ENCODE measurements at places on chromosomes 5 and 9.

DNA sequence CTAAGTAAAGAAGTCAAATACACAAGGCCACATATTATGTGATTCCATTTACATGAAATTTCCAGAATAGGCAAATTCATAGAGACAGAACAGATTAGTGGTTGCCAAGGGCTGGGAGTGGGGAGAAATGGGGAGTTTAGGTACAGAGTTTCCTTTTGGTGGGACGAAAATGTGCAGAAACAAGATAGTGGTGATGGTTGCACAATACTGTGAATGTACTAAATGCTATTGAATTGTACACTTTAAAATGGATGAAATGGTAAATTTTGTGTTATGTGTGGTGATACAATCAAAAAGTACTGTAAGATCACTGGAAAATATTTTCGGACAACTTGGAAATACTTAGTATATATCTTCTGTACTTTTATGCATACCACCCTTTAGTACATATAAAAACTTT is 15.0 kb downstream of the ECM2 start:
- DNase-seq, result no peak

GRCh38 chr5:96924016-96924443 is 11.8 kb upstream of the LNPEP start:
- DNase-seq, result no peak

GRCh38 chr5:17235731-17236330 is 18.4 kb downstream of the BASP1 start:
- no peak for DNase-seq

DNA sequence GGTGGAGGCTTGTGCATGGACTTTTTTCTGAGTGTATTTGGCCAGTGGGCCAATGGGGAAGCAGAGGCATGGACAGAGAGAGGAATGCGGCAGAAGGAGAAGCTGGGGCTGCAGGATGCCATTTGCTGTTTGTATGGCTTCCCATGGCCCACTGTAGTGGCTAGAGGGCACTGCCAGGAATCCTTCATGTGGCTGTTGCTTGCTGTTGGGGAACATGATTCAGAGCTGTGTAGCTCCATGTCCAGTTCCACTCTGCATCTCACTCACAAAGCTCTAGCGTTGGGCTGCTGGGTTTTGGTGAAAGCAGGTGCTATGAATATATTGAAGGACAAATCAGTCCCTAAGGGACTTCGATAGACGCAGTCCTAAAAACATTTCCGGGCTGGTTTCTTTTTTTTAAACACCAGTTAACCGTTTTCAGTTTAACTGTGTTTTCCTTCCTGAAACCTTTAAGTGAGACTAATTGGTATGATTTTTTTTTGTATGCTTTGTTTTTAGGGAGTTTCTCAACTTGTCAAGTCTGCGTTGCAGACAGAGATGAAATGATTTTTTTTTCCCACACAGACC is 51.3 kb downstream of the SLC22A5 start:
- no peak for DNase-seq

DNA sequence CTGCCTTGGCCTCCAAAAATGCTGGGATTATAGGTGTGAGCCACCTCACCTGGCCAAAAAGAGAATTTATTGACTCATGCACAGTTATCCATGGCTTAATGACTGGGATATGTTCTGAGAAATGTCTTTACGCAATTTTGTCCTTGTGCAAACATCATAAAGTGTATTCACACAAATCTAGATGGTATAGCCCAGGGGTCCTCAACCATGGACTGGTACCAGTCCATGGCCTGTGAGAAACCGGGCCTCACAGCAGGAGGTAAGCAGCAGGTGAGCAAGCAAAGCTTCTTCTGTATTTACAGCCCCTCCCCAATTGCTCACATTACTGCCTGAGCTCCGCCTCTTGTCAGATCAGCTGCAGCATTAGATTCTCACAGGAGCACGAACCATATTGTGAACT is 12.4 kb upstream of the SIL1 start:
- DNase-seq, result no peak

- no peak for DNase-seq
These were observed 1.8 kb upstream of the RNF44 start for GRCh38 chr5:176538989-176539384.

All from foreskin melanocyte (primary cell).